Tongue (tissue), 3 donors: ENCODE measurements at places on chromosomes 6 and 20.

DNA sequence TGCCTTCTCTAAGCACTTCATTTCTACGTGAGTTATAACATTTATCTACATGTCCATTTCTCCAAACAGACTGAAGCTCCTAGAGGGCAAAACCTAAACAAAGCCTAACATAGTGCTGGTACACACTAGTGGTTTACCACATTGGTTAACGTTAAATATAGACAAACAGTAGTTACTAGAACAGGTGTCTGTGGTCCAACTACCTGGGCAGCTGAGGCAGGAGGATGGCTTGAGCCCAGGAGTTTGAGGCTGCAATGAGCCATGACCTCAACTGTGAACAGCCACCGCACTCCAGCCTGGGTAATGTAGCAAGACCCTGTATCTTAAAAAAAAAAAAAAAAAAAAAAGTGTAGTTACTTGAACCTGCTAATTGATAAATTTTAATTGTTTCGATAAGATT is 26.5 kb downstream of the PTPRK start:
- no peak for DNase-seq

DNA sequence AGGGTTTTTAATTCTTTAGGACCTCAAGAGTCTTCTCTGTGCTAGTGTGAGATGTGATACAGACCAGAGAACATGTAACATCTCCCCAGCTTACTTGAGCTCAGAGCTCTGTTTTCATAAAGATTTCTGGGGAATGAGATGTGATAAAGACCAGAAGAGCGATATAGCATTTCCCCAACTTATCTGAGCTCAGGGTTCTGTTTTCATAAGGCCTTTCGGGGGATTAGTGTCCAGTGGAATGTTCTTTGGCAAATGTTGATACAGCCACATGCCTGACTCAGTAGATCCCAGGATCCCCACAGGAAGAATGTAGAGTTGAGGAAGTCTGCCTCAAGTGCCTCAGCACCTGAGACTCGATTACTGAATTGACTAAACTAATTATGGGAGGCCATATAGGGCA is 18.7 kb upstream of the TOP1 start:
- DNase-seq, result no peak

DNA sequence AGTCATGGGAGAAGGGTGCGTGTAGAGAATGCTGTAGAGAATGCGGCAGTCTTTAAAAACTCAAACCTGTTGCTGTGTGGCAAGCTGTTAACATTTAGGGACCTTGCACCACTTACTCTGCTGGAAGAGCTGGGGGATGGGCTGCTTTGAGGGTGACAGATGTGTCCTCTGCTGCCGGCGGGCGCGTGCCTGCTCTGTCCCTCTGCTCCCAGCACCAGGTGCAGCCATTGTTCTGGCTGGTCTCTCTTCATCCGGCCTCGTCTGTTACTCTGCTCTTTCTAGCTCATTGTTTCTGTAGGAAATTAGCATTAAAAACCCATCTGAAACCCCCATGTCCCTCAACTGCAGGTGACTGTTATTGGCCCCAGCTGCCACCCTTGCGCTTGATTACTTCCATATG is 78.5 kb downstream of the CBFA2T2 start:
- DNase-seq, result peak; percentile 79

DNA sequence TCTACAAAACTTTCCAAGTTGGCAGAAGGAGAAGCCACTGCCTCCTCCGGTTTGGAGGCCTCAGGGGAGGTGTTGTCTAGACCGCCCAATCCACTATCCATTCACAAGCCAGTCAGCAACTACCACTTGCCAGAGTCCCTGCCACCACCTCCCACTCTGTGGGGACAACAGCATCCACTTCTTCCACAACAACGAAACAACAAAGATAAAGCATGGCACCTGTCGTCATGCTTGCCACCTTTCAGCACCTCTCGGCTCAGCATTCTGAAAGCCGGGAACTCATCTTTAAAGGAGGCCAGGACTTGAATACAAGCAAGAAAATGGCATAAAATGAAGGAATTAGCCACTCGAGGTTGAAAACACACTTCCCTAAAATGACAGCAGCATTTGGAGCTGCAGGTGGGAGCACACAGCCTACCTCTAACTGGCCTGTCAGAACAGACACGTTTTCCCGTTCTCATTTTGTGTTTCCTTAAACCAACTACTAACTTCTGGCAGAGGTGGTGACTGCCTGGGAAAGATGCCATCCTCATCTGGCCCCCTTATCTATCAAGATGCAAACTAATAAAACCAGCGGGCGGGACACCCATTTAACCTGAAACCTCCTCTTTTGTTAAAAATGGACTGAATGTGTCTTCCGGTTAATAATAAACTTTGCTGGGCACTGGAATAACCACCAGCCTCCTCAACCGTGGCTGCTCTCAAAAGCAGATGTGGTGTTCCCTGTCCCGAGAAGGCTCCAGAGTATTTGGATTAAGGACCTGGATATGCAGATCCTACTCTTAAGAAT is 21.7 kb downstream of the YTHDF1 start:
- no peak for DNase-seq

- DNase-seq, result no peak
These were observed 42.5 kb upstream of the SAYSD1 start for GRCh38 chr6:39157511-39157910.

DNA sequence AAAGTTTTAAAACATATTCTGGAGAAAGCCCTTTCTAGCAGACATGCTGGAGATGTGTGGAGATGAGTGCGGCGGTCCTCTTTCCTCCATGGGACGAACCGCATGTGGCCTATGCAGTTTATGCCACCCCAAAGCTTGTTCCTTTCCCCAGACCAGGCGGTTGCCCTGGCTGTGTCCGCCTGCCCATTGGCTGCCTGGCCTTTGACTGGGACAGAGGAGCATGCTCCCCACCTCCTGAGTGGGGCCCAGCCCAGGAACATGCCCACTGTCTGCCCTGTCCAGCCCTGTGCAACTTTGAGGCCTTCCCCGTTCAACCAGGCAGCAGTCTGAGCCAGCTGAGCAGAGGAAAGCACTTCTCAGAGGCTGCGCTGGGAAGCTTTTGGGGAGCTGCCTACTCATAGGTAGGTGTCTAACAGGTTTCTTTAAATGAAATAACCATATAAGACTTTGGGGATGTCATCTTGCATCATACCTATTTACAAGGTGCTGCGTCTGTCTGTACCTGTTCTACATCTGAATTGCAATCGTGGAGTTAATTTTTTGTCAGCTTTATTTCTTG is 20.6 kb downstream of the FOXC1 start:
- no peak for DNase-seq

DNA sequence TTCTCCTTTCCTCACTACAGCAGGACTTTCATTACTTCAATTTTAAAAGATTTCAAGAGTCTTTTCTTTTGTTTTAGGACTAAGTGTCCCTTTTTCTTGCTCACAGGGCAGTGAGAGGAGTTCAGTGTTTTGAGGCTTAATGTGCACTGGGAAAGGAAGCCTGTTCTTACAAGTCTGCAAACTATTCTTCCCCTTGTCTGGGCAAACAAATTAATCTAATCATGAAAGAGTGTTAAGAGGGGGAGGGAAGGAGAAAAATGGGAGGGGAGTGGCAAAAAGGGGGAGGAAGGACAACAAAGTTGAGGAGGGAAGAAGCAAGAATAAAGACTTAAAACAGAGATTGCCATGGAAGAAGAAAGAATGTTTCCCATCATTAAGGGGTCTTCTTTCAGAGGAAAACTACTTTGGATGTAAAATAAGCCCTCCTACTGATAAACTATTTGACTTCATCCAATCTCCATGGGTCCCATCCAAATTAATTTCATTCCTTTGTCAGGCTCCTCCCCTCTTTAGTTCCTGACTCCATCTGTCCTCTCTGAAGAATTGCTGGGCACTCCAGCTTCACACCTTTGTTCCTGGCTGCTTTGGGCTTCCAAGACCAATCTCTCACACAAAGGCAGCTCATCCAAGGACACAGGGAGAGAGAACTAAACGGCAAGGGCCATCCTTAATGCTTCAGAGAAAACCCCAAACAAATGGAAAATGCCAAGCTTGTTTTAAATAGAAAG is 244.5 kb downstream of the TPBG start:
- DNase-seq, result no peak

- no peak for DNase-seq
These were observed 66.1 kb downstream of the SMLR1 start for GRCh38 chr6:130893277-130893676.

GRCh38 chr6:43739642-43740091 is 30.3 kb upstream of the VEGFA start:
- no peak for DNase-seq

DNA sequence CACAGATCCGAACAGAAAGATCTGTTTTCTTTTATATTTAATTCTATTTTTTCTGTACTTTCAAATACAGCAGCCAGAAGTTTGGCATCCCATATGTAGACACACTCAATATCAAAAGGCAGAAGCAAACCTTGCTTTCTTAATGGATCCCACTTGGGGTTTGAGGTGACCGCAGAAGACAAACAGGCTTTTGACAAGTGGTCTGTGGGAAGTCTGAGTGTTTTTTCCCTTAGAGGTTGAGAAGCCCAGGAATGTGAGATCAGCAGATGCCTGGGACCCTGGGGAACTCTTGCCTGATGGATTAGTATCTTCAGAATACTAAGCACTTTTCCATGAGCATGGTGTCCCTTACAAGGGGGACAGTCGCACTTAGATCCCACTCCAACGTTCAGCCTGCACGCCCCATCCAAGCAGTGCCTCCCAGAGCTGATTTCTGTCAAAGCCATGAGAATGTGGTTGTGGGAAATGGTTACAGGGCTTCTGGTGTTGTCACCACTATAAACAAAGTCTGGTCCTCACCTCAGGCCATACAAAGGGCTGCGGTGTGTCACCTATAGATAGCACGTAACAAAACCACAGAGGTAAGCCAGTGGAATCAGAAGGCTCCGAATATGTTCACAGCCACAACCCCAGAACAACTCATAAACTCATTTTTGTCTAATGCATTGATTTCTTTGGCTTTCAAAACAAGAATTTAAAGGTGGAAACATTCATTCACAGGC is 12.7 kb downstream of the IL17F start:
- DNase-seq, result no peak

DNA sequence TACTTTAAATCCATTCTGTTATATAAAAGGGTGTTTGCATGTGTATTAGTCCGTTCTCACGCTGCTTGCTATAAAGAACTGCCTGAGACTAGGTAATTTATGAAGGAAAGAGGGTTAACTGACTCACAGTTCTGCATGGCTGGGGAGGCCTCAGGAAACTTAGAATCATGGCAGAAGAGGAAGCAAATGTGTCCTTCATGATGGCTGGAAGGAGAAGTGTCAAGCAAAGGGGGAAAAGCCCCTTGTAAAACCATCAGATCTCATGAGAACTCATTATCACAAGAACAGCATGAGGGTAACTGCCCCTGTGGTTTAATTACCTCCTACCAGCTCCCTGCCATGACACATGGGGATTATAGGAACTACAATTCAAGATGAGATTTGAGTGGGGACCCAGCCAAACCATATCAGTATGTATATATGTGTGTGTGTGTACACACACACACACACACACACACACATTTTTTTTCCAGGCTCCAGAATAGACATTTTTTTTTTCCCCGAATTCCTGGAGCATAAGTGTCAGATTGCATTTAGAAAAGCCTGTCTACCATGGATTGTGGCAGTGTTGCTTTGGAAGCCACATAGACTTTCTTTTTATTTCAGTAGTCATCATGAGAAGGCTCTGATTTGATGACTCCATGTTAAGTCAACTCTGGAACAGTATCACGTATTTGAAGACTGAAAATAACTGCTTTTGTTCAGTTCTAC is 31.5 kb downstream of the KDM1B start:
- DNase-seq, result no peak

DNA sequence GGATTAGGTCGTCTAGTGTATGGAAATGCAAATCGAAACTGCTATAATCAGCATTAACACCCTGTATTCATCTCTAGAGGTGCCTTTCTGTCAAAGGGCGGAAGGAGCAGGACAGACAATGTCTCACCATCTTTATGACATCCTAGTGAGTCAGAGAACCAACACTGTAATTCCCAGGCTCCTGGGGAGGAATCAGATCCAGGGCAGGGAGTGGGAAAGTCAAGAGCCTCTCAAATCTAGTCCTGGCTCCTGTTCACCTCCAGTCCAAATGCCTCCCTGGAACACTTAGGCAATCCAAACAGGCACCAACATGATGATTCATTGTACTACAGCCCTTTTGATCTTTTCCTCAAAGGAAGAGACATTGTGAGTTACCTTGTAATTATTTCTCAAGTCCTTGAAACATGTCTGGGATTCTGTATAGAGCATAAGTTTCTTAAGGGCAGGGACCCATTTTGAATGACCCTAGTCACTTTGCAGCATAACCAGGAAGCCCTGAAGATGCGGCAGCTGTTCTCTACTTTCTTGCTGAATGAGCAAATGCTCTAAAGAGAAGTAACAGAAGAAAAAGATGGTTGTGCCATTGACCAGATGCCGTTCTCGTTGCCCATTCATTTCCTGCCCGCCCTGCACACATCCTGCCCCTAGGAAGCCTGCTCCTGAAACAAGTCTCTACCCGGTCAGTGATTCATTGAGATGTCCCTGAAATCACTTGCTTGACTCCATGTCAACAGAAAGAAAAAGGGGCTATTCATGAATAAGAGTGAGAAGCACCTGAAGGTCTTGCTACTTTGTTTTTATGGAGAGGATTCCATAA is 112.8 kb upstream of the JARID2 start:
- DNase-seq, result no peak

DNA sequence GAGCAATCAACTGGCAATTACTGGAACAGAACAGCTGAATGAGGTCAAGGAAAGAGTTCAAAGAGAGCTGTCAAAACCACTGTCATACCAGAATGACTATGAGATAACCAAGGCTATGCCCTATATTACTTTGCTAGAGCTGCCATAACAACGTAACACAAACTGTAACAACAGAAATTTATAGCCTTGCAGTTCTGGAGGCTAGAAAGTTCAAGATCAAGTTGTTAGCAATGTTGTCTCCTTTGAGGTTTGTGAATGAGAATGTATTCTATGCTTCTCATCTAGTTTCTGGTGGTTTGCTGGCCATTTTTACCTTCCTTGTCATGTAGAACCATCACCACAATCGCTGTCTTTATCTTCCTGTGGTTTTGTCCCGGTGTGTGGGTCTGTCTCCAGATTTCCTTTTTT is 1323.0 kb upstream of the GJE1 start:
- DNase-seq, result no peak

- DNase-seq, result no peak
These were observed 3.2 kb downstream of the MRGBP start for GRCh38 chr20:62799459-62799858.

GRCh38 chr20:997016-997415 is 5.1 kb downstream of the RSPO4 start:
- no peak for DNase-seq
